AG09309 (cell line): ENCODE measurements at places on chromosomes 6 and 20.

DNA sequence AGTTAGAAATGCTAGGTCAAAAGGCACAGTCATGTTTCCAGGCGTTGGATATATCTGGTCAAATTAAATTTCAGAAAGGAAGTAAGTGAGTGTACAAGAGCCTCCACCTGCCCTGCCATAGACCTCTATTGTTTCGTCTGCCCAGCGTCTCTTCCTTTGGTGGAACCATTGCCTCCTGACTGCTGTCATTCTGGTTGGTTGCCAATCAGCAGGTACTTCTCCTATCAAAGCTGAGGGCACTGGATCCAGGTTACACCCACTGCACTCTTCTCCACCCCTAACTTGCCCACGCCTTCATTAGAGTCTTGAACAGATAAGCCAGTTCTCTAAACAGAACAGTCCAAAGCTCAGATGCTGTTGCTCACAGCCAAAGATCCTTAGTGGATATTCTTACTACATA, 2.6 kb upstream of the WFDC5 start:
- DNase-seq: no peak

GRCh38 chr20:14312001-14312400, 25.4 kb downstream of the FLRT3 start:
- no peak for DNase-seq

DNA sequence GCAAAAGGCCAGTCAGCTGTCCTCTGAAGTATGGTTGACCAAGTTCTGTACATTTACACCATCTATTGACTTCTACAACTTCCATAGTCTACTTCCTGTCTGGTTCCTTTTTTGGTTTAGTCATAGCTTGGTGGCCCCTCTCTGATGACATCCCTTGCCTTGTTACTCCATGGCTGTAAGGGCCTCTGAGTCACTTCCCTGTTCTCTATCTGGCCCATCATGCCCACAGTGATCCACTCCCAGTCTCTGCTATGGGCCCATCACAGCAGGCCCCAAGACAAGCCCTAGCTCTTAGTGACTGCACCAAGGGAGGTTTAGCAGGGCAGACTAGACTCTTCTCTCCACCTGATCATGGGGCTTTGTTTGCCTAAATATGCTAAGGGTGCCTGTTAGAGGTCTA, 441.6 kb downstream of the HACE1 start:
- DNase-seq: no peak

DNA sequence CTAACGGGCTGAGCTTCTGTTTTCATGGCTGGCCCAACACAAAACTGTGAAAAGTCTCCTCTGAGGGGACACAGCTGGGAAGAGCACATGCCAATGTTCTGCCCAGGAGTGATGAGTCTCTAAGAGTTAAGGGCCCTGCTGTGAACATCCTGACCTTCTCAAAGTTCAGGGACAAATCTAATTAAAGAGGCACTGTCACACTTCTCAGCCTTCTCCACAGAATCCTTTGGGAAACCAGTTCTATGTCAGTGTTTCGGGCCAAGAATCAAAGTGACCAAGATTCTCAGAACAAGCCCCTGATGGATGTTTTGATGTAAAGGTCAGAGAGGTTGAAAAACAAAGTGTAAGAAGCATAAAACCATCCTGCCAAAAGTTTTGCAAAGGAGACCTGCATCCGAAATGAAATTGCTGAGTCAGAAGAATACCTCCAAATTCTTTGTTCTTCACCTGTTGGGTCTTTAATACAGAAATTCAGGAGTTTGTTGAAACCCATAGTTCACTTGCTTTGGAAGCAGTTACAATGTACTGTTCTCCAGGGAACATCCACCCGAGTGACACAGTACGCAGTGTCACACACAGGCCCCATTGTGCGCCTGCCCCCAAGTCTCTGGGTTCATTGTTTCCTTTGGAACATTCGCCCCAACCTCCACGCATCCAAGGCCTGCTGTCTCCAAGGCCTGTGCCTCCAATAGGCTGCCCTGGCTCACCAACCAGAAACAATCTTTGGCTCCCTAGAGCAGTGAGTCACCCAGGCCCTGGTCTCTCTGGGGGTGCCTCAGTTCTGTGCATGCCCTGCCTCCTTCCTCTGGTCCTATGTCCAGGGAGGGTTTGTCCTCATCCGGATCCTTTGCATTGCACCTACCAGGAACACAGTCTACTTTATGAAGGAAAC, 65.5 kb upstream of the QKI start:
- DNase-seq: no peak

GRCh38 chr6:79713701-79714322, 82.7 kb downstream of the SH3BGRL2 start:
- no peak for DNase-seq

DNA sequence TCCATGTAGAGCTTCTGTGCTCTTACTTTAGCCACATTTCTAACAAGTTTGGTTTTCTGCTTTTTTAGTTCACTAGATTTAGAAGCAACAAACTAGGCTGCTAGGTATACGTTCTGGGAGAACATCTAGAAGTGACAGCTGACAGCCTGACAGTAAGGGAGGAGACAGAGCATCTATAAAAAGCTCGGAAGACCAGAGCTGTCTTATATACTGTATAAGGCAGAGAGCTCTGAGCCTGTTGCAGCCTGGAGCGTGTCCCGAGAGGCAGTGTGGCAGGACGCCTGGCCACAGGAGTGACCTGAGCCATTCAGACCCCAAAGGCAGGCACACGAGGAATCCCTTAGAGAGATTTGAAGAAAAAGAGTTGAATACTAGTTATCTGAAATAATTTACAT, 24.6 kb downstream of the PPP1R14C start:
- no peak for DNase-seq

DNA sequence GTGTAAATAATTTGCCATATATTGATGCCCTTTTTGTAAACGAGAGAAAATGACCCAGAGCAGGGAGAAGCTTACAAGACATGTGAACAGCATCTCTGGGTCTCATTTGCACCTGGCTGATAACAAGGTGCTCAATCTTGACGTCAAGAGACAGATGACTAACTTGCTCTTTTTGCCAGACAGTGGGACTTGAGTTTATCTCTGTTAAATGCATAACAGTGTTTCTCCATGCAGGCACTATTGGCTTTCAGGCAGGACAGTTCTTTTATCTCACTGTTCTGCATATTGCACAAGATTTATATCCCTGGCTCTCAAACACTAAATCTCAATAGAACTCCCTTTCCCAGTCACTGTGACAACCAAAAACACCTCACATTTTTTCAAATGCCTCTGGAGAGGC, 56.4 kb downstream of the RFX6 start:
- DNase-seq: no peak

DNA sequence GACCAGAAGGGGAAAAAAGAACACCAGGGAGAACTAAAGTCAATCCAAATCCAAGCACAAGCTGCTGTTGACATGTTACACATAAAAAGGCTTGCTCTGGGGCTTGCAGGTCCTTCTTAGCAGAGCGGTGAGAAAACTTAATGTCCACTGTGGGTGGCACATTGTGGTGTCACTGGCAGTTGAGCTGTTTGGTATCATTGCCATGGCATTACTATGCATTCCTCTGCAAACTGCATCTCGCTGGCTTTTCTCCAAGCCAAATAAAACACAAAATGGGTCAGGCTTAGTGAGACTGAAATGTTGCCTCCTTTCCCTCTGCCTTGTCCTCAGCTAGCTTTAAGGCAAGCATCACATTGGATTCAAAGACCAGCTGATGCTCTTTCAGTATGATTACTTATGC, 40.9 kb downstream of the LY86 start:
- no peak for DNase-seq

GRCh38 chr6:170057961-170058877, 232.7 kb downstream of the DLL1 start:
- DNase-seq: no peak

DNA sequence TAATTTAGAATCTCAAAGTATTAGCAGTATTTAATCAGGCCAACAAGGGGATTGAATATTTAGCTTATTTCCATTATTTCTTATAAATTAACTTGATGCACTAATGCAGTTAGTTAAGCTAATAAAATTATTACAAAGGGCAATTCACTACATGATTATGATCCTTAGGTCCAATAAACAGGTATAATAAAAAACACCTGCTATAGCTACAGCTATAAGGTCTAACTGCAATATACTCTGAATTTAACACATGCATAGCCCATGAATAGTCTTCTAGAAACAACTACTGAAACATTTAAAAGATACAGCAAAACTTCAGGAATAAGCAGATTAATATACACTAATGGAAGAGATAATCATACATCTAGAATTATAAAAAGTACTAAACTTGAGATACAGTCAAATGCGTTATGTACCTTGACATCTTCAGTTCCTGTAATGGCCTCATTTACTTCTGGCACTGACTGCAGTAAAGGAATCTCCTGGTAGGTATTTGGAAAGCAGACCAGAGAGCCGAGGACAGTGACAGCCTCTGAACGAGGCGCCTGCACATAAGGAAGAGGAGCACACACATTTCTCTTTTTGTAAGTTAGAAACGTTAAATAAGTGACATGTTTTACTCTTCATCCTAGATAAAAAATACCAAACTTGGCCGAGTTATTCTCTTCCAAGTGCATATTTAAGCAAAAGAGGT, 168.5 kb downstream of the INSM1 start:
- DNase-seq: no peak

GRCh38 chr6:167866642-167867041, 39.9 kb downstream of the AFDN start:
- no peak for DNase-seq

DNA sequence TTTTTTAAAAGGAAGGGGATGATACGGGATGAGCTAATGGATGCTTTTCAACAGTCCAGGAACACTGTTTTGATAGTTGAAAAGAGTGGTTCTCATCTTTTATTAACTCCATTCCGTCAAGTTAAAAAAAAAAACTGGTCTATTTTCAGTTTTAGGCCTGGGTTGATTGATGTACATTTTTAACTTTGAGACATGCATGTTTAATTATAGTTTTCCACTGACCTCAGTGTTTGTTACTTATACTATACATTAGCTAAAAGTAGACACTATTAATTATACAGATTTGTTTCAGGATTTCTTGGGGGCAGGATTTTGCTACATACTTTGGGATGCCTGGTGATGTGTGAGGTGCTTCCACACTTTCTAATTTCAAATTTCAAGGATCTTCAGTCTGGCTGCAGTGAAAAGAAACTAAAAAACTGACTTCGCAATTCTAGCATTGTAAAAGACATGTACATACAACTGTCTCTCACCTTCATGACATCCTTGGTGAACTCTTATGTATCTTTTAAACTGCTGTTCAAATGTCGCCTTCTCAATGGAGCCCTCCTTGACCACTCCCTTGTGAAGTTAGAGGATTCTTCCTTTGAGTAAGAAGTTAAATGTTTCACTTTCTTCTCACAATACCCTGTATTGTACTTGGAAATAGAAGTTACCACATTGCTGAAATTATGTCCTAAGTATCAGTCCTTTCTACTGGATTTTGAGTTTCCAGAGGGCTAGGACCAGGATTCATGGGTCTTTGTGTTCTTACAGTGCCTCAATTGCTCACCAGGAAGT, 101.7 kb downstream of the TSHZ2 start:
- no peak for DNase-seq

DNA sequence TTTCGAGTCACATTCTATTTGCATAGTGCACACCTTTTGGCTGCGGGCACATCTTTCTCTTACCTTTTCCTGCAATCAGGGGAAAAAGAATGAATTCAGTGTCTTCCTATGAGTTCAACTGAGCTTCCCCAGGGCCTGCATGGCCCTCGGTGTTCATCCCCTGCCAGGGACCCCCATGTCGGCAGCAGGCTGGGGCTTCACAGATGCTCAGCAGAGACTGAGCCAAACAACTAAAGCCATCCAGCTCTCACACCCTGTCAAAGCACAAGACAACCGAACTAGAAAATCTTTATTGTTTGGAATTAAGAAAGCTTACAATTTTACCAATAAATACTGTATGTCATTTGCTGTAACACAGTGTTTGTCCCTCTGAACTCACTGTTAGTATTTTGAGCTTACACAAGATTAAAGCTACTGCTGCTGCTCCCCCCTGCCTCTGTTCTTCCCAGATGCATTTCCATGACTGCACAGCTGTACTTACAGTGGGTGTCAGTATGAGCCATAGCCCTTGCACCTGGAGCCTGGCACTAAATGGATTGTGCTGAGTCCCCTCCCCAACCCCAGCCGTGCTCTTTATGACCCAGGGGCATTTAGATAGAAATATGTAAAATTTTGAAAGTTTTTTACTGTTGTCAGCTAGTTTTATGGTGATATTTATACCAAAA, 205.8 kb downstream of the TMEM242 start:
- no peak for DNase-seq

DNA sequence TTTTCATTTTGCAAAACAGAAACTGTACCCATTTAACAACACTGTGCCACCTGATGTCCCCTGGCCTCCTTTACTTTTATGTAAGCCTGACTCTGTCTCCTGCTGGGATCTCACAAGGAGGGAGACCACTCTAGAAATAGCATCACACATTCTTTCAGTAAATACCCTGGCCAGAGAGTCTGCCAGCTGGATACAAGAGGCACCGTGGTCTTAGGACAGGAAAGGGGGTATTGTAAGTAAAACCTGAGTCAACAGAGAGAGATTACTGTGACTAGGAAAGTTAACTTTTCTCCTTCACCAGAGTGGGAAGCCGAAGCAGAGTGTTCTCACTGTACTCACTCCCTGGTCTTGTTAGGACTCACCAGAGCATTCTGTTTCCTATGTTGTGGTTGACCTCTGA, 27.8 kb downstream of the CMTR1 start:
- no peak for DNase-seq

DNA sequence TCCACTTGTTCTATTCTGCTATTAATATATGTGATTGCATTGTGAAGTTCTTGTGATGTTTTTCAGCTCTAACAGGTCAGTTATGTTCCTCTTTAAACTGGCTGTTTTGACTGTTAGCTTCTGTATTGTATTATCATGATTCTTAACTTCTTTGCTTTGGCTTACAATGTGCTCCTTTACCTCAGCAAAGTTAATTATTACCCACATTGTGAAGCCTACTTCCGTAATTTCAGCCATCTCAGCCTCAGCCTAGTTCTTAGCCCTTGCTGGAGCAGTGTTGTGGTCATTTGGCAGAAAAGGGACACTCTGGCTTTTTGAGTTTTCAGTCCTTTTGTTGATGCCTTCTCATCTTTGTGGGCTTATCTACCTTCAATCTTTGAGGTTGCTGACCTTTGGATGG, 440.2 kb downstream of the TBC1D32 start:
- DNase-seq: no peak

- DNase-seq: no peak
Observed at GRCh38 chr6:55141611-55142010, 32.7 kb upstream of the HCRTR2 start.

DNA sequence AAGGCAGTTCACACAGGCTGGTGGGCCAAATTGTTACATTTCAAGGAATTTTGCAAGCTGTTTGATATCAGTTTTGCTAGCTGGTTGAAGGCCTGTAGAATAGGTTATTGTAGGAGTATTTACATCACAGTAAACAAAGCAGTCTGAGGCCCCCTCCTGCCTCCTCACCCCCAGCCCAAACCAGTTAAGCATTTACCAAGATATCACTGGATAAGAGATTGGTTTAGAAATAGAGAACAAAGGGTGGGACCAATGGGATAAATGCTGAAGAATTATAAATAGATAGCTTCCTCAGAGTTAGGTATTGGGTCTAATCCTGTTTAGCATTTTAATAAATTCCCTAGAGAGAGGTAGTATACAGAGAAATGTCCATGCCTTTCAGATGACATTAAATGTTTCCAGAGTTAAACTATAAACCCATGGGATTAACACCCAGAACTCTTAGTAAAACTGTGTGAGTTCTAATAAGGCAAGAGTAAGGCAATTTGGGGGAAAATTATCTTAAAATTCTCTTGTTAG, 2.3 kb upstream of the PHACTR2 start:
- DNase-seq: no peak
